ENCODE measurements at places on chromosomes 7 and 10.

- DNase-seq = no peak
Measured at GRCh38 chr10:1149793-1150637, 93.8 kb downstream of the WDR37 start.

DNA sequence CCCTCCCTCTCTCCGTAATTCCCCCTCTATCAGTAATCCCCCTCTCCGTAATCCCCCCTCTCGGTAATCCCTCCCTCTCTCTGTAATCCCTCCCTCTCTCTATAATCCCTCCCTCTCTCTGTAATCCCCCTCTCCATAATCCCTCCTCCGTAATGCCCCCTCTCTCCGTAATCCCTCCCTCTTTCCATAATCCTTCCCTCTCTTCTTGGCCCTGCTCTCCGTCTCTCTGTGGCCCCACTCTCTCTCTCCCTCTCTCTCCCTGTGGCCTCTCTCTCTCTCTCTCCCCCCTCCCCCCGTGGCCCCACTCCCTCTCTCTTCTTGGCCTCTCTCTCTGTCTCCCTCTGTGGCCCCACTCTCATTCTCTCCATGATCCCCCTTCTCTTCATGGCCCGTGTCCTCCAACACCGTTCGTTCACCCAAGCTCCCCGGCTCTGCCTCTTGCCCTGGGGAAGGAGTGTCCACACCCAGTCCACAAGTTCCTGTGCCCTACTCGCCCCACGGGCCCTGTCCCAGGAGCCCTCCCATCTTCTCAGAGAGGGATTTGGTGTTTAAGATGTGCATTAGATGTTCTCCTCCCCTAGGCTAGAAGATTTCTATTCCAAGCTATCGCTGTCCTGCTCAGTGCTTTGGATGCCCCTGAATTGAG is 19.8 kb downstream of the SHH start:
- no peak for DNase-seq

- no peak for DNase-seq
Measured at GRCh38 chr10:76047521-76047920, 616.1 kb downstream of the LRMDA start.

DNA sequence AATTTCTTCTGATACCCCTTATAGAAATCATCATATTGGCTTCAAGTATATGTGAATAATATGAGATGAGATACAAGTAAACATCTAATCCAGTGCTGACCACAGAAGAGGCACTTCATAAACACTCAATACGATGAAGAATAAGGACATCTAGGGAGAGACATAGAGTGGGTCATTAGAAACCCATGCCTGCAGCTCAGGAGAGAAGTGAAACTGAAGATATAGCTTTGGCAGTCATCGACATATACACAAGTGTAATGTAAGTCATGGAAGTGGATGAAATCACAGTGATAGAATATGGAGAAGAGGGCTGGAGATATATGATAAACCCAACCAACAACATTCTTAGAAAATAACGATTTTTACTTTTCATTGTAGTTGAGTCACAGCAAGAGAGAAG is 665.0 kb downstream of the PARD3 start:
- DNase-seq = no peak
